Hematopoietic multipotent progenitor cell treated with erythropoietin and hydrocortisone succinate and interleukin-3 and kit ligand, for 15 days (in vitro differentiated cells): ENCODE measurements at places on chromosomes 2 and 18.

DNA sequence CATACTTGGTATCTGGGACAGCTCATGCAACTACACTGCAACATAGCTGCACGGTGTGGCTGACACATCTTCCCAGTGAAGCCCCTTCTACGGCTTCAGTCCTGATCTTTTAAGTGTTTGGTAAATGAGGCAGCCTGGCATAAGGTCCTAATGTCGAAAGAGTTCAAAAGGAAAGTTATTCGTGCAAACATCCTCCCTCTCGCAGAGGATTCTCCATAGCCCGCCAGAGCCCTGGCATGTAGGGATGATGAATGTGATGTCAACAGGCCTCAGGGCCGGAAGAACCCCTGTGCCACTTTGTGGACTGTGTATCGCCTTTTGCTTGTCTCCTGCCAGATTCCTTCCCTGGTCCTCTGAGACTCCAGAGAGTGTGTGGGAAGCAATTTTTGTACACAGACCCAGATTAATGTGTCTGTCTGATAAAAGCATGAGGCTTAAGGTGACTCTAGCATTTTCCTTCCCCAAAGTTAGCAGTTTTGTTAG lies 88.5 kb downstream of the SOCS6 start:
- DNase-seq = no peak

DNA sequence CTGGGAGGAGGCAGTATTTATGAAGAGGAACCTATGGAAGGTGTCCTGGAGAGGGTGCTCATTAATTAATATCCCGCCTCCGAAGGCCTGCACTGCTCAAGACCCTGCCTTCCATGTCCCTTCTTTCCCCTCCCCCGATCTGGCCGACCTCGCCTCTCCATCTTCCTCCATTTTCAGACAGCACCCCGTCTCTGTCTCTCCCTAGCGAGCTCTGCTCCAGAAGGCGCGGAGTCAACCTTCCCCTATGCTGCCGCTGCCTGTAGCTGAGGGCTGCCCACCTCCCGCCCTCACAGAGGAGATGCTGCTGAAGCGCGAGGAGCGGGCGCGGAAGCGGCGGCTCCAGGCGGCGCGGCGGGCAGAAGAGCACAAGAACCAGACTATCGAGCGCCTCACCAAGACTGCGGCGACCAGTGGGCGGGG lies 1.1 kb upstream of the WBP1 start:
- no peak for DNase-seq

GRCh38 chr2:211745295-211746097 lies 793.1 kb downstream of the ERBB4 start:
- DNase-seq = peak; percentile 8

GRCh38 chr18:37779220-37779619 lies 213.6 kb upstream of the CELF4 start:
- no peak for DNase-seq

DNA sequence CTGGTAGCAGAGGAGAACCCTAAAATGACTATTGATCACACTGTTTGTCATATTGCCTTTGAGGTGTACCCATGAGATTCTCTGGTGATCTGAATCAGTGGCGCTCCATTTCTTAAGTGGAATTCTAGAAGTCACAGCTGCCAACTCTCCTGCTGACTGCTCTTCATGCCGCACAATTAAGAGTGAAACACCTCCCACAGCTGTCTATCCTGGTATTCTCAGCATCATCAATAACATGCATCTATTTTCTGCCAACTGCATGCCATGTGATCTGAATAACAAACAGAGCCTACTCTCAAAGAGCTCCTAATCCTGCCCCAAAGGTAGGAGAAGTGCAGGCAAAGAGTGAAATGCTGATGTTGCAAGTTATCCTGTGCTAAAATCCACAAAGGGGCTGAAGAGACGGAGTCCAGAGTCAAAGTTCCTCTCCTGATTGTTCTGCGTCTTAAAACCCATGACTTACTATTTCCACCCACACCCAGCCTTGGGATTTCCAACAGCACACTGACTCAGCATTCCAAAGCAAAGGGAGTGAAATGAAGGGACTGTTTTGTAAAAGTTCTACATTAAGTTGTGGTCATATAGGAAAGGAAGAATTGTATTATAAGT lies 13.7 kb upstream of the DAPL1 start:
- no peak for DNase-seq

DNA sequence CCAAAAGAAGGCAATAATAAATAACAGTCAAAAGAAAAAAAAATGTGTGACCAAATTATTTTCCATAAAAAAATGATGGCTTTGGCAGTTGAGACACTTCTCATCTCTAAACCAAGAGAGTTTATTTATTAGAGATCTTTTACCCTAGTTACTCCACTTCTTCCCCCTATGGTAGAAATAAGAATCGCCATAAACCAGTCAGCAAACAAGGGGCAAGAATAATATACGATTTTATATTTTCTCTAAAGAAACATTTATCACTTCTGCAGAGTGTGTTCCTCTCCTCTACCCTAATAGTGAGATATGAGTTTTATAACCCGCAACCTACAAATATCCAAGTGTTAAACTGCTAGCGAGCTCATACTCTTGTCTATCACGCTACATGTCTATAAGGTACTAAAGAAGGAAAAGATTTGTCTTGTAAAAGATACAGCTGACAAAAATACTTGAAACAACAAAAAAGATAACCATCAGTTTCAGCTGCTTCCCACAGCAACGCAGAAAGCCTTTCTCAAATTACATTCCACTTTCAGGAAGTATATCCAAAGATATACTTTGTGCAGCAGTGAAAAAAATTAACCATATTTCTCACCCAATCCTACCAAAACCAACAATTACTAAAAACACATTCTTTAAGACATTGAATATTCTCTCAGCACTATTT lies 2.3 kb downstream of the RNF103 start:
- DNase-seq = peak; percentile 31

- DNase-seq = no peak
Measured at GRCh38 chr18:3775996-3776395, 326.0 kb downstream of the TGIF1 start.

GRCh38 chr18:26307161-26307773 lies 81.0 kb downstream of the TAF4B start:
- DNase-seq = peak; percentile 48

- no peak for DNase-seq
Measured at GRCh38 chr2:21981127-21981526, 857.4 kb downstream of the TDRD15 start.

- DNase-seq = no peak
Measured at GRCh38 chr2:66854298-66854697, 419.4 kb downstream of the MEIS1 start.

DNA sequence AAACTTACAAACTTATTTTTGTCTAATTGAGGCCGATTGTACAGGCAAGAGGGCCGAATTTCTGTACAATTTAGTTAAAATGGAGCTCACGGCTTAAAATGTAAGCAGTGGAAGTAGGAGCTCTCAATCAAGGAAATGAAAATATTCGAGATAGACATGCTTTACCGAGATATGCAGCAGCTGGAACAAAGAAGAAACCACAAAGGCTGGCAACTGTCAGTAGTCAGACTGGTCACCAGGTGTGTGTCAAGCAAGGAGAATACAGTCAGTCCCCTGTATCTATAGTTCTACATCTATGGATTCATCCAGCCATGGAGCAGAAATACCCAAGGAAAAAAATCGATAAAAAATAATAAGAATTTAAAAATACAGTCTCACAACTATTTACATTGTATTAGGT lies 122.6 kb downstream of the WDSUB1 start:
- no peak for DNase-seq

DNA sequence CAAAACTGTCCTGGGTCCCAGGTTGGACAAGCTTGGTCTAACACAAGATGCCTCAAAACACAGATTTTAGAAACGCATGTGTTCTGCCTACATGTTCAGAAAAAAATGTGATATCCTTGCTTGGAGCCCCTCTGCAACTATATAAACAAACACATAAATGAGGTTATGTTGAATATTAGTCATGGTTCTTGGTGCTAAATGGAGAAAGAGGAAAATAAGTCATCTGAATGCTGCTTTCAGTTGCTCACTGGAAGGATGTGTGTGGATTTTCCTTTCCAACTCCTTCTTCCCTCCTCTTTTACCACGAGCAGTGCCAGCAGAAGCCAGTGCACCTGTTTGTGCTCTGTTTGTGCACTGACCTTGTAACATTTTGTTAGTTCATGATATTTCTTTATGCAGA lies 85.3 kb downstream of the PIEZO2 start:
- DNase-seq = no peak

DNA sequence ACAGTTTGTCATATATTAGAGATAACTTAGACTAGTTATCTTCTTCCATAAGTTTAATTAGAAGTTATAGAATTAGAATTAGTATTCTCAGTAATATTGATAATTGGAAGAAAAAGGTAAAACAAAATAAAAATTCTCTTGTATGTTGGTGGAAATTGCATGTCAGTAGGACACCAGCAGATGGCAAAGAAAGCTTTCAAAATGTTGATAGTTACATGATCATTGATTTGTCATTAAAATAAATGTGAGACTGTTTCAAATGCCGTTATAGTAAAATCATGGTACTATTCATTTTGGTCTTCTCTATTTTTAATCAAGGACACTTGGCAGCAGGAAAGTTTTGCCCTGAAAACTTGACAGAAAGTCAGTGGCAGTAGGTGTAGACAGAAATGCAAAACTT lies 270.2 kb downstream of the TGIF1 start:
- DNase-seq = no peak

GRCh38 chr2:127776122-127776780 lies 34.7 kb downstream of the WDR33 start:
- DNase-seq = no peak

DNA sequence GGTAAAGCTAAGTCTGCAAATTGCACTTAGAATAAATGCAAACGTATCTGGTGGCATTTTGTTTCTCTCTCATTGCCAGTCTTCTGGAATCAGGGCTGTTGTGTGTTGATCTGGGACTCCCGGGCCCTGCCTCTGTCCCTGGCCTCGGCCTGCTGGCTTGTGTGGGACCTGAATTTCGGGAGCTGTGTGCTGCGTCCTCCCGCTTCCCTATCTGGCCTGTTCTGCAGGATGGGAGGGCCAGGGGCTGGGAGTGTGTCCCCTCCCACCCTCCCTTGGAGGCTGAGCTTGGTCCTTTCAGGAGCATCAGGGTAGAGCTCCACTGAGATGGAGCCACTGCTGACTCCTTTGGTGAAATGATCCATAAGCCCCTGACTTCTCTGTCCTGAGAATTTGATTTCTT lies 118.5 kb downstream of the ACKR3 start:
- no peak for DNase-seq

GRCh38 chr2:240402566-240403272 lies 32.7 kb upstream of the GPC1 start:
- no peak for DNase-seq

- DNase-seq = no peak
Measured at GRCh38 chr2:101971836-101972235, 19.9 kb upstream of the IL1R2 start.

DNA sequence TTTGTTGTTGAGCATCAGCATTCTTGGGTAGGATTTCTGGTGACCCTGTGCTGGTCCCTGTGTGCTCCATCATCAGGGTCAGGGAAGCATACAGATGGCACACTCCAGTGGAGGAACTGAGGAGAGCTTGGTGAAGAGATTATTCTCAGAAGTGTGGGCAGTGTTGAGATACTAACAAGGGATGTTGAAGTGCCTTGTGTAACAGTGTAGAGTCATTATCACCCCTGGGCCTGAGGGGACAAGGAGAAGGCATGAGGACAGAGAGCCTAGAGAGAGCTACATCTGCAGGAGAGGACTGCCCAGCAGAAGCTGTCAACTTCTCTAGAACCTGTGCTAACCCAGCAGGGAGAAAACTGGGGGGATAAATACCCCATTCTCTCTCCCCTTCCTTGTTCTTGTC lies 189.0 kb downstream of the PLCL1 start:
- DNase-seq = no peak

GRCh38 chr2:150023044-150023443 lies 435.5 kb upstream of the MMADHC start:
- DNase-seq = no peak

DNA sequence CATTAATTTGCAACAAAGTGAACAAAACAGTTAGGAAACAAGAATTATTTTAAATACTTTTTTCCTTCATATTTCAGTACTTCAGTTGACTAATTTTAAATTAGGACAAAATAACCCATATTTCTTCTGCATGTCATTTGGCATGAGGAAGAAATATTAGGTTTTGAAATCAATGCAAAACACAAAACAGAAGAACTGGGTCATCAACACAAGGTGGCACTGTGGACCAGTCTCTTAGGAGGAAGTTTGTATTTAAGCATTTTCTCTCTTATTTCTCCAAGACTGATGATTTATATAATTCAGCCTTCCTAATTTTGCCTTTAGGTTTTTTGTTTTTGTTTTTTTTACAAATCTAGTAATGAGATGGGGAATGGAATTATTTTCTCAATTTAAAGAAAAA lies 352.8 kb upstream of the KCNH7 start:
- DNase-seq = no peak

DNA sequence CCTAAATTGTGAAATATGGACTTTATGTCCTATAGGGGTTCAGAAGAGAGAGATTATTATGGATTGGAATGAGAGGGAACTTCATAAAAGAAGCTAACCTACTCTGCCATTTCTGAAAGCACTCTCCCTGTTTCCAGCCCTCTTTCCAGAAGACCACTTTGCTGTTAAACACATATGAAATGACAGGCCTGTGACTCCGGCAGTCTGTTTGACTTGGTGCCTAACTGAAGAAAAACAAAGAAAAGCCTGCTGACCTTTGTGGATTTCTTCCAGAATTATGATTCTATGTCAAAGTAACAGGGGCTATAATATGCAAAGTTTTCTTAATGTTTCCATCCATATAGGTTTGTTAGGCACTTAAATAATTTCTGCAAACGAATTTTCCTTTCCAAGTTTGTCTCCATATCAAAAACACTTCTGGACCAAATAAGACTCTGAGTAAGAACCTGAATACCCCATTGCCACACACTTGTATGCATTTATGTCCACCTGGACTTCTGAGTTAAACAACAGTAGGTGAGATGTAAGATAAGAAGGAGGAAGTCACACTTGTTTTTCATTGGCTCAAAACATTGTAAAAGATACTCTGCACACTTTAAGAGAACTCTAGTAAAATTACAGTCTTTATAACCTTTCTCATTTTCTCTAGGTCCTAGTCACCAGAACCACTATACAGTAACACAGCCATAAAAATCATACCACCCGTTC lies 111.7 kb downstream of the PIEZO2 start:
- no peak for DNase-seq
